ENCODE measurements at places on chromosomes 16 and 17. TPM values are rescaled to one million over a fixed set of nuclear protein-coding genes. Genes with fewer than 3 reads are reported as not detected.

GRCh38 chr17:56548661-56549060 lies 44.8 kb upstream of the NOG start:
- no peak overlapping the region for H3K27ac ChIP-seq
- no peaks in the 10 kb centered on the region for H3K4me1 ChIP-seq
- DNase-seq, result no peak
- no peaks in the 10 kb centered on the region for H3K27me3 ChIP-seq
- no peak overlapping the region for H3K4me3 ChIP-seq
- no peaks in the 10 kb centered on the region for H3K36me3 ChIP-seq

- peak; percentile 47 for DNase-seq
- H3K27me3 ChIP-seq, result no peaks in the 10 kb centered on the region
- peaks cover 23% of the 10 kb centered on the region for H3K4me1 ChIP-seq
- no peak overlapping the region for H3K27ac ChIP-seq
- H3K4me3 ChIP-seq, result no peak overlapping the region
Measured at GRCh38 chr16:12096828-12097522, 120.4 kb downstream of the SNX29 start.

GRCh38 chr17:55458978-55459377 lies 37.3 kb upstream of the MMD start:
- H3K27me3 ChIP-seq, result no peaks in the 10 kb centered on the region
- no peak overlapping the region for H3K4me3 ChIP-seq
- DNase-seq, result no peak
- H3K4me1 ChIP-seq, result peaks cover 2% of the 10 kb centered on the region

GRCh38 chr17:6346156-6346786 lies 88.7 kb downstream of the AIPL1 start:
- H3K27ac ChIP-seq, result no peak overlapping the region
- no peak for DNase-seq
- H3K4me1 ChIP-seq, result no peaks in the 10 kb centered on the region
- no peaks in the 10 kb centered on the region for H3K36me3 ChIP-seq

- H3K4me3 ChIP-seq, result peak overlapping the region; percentile 60
- H3K4me1 ChIP-seq, result peaks cover 21% of the 10 kb centered on the region
- peak overlapping the region; percentile 72 for H3K27ac ChIP-seq
- DNase-seq, result peak; percentile 88
Measured at GRCh38 chr16:67000384-67001351, 12.3 kb downstream of the CES4A start.

- H3K36me3 ChIP-seq, result peaks cover 31% of the 10 kb centered on the region
- H3K27ac ChIP-seq, result peak overlapping the region; percentile 97
- H3K4me3 ChIP-seq, result peak overlapping the region; percentile 72
- peak; percentile 87 for DNase-seq
Measured at GRCh38 chr17:28335959-28336871, 654 bp downstream of the TNFAIP1 start.

DNA sequence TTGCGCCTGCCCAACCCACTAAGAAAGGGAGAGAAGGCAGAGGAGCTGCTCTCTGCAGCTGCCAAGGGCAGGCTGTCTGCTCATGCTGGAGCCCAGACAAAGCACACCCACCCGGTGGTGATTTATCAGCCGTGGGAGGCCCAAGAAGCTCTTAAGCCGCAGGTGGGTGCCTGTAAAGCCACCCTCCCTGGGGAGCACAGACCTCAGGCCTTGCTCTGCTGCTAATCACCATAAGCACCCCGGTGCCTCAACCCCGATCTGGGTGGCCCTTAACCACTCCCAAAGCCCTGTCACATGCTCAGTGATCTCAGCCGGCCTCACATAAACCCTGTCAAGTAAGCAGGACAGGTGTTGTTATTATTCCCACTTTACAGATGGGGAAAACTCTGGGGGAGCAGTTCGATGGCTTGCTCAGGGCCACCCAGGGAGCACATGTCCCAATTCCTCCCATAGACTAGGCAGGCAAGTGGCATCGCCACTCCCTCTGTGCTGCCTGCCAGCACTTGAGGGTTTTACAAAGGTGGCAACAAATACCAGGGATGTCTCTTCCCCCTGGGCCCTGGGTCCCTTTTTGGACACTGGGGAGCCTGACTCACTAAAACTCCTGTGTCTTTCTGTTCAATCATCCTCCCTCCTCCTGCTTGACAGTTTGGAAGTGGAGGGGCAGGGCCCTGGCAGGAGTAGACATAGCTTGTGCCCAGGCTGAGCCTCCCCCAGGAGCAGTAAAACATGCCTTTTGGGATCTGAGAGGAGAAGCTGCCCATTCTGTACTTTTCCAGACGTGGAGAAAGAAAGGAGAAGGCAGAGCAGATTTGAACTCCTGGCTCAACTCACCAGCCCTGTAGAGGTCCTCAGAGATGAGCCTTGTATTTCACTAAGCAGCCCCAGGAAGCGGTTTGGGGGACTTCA lies 299.3 kb downstream of the SOX9 start:
- no peak overlapping the region for H3K4me3 ChIP-seq
- H3K27ac ChIP-seq, result no peak overlapping the region
- no peaks in the 10 kb centered on the region for H3K4me1 ChIP-seq
- peaks cover 3% of the 10 kb centered on the region for H3K27me3 ChIP-seq
- H3K36me3 ChIP-seq, result no peaks in the 10 kb centered on the region

Gene PLEKHH3
- polyA plus RNA-seq, result 16.0 TPM

GRCh38 chr17:19728084-19728495 lies 11.7 kb upstream of the SLC47A2 start:
- no peaks in the 10 kb centered on the region for H3K27me3 ChIP-seq
- H3K36me3 ChIP-seq, result no peaks in the 10 kb centered on the region
- no peak overlapping the region for H3K4me3 ChIP-seq
- H3K27ac ChIP-seq, result peak overlapping the region; percentile 81
- DNase-seq, result peak; percentile 85

DNA sequence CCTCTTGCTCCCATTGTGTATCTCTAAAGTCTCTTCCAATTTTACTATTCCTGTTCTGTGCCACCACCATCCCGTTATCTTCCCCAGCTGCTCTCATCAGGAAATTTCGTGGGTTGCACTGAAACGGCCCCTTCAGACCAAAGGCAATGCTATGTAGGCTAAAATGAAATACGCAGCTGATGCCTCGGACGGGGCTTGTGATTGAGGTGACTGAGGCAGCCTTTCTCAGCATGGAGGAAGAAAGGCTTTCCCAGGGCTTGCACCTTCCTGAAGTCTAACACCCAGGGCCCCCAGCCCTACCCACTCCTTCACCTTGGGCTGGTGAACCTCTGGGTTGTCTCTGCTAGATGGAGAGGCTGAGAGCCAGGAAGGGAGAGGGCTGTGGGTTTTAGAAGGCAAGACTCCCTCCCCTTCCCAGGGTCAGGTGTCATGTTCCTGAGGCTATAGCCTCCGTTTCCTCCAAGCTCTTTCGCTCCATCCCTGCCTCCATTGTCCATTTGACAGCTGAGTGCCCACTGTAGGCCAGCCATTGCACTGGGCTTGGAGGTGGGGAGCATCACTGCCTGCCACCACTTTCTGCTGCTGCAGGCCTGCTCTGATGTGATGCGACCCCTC lies 7.8 kb downstream of the CCDC200 start:
- no peaks in the 10 kb centered on the region for H3K4me1 ChIP-seq
- no peak overlapping the region for H3K4me3 ChIP-seq
- H3K27ac ChIP-seq, result no peak overlapping the region
- peaks cover 34% of the 10 kb centered on the region for H3K36me3 ChIP-seq
- peak; percentile 38 for DNase-seq

- peaks cover 22% of the 10 kb centered on the region for H3K27me3 ChIP-seq
- DNase-seq, result no peak
- no peak overlapping the region for H3K27ac ChIP-seq
- no peaks in the 10 kb centered on the region for H3K4me1 ChIP-seq
- no peaks in the 10 kb centered on the region for H3K36me3 ChIP-seq
Measured at GRCh38 chr17:5895276-5895675, 174.9 kb upstream of the WSCD1 start.

DNA sequence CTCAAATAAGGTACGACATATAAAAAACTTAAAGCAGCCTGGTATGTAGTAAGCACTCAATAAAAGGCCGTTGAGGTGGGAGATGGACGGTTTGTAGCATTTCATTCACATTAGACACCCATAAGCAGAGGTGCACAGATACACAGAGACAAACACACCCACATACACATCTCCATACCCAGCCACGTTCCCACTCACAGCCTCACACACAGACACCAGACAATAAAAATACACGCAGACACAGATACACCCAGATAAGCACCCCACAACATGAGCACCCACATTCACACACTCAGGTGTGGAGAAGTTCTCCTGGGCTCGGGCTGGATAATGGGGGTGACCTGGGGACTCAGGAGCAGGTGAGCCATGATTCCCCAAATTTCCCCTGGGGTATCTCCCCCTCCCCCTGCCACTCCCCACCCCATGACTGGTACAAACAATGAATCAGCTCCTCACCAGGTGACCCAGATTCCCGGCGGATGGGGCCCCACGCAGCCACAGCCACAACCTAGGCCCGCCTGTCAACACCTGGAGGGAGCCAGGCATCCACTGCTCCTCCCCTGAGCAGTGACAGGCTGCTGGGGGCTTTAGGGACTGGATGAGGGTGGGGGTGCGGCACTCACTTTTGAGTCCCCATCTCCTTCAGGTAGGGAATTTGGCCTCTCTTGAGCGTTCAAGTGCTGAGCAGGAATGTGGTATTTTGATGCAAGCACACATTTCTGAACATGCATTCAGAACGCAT lies 2.7 kb downstream of the DLX3 start:
- no peak overlapping the region for H3K4me3 ChIP-seq
- H3K27me3 ChIP-seq, result peaks cover 5% of the 10 kb centered on the region
- no peak overlapping the region for H3K27ac ChIP-seq
- H3K36me3 ChIP-seq, result no peaks in the 10 kb centered on the region

- no peak for DNase-seq
- no peak overlapping the region for H3K27ac ChIP-seq
- H3K4me1 ChIP-seq, result peaks cover 43% of the 10 kb centered on the region
Measured at GRCh38 chr16:56198006-56198754, 6.9 kb downstream of the GNAO1 start.

Gene NATD1
- 1.3 TPM for polyA plus RNA-seq

- no peak for DNase-seq
- H3K27ac ChIP-seq, result no peak overlapping the region
- H3K36me3 ChIP-seq, result no peaks in the 10 kb centered on the region
Measured at GRCh38 chr17:59346876-59347407, 15.5 kb downstream of the YPEL2 start.

DNA sequence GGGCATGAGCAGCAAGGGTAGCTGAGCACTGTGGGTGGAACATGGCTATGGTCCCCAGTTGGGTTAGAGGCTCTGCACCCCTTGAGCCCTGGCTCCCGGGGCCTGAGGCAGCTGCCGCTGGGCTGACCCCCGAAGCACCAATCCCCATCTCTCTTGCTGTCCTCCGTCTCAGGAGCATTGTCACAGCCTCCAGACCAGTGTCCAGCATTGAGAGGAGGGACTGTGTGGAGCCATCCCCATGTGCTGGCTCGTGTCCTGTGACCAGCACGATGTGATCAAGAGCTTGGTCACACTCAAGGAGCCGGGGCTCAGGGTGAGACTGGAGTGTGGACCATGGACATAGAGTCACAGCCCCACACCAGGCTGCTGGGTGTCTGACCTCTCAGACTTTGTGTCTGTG lies 2.9 kb downstream of the SMTNL2 start:
- no peaks in the 10 kb centered on the region for H3K36me3 ChIP-seq
- H3K27me3 ChIP-seq, result peaks cover 19% of the 10 kb centered on the region
- H3K4me3 ChIP-seq, result no peak overlapping the region
- no peak overlapping the region for H3K27ac ChIP-seq
- H3K4me1 ChIP-seq, result peaks cover 14% of the 10 kb centered on the region

Gene HSD17B2
- 0.13 TPM for polyA plus RNA-seq

DNA sequence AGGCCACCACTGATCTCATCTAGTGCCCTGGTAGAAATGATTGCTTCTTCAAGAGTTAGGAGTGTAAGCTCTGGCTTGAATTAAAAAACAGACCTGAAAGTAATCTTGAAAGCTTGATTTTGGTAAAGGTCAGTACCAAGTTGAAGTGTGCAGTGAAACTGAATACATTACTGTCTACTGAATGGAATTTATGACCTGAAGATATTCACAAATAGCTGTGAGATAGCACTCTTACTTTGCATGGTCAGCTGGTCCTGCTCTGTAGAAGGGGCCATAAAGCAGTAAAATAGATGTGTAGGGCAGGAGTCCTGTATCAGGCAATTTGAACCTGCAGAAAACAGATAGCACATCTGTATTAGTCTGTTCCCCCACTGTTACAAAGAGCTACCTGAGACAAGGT lies 78.6 kb downstream of the MYH13 start:
- DNase-seq, result no peak
- no peak overlapping the region for H3K27ac ChIP-seq
- peaks cover 4% of the 10 kb centered on the region for H3K4me1 ChIP-seq
- no peak overlapping the region for H3K4me3 ChIP-seq
- no peaks in the 10 kb centered on the region for H3K36me3 ChIP-seq
- no peaks in the 10 kb centered on the region for H3K27me3 ChIP-seq

GRCh38 chr17:77248216-77249114 lies 107.7 kb downstream of the SEC14L1 start:
- DNase-seq, result no peak
- H3K4me3 ChIP-seq, result no peak overlapping the region
- no peak overlapping the region for H3K27ac ChIP-seq
- no peaks in the 10 kb centered on the region for H3K36me3 ChIP-seq

DNA sequence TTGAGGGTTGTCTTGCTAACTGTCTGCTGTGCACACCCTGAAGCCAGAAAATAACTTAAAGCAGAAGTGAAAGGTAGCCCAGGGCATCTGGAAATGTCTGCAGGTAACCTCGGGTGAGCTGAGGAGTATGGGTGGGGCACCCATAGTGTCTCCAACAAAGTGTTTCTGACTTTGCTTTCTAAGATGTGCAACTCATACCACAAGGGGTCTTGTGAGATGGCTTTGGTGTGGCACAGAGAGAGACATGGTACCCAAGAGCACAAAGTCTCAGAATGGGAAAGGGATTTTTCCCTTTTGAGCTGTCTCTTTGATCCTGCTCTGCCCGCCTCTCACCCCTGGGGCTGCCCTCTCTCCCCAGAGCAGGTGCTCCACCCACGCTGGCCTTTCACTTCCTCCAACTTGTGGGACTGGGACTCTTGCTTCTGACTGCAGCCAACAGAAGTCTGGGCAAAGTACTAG lies 6.9 kb downstream of the CHD9 start:
- peak overlapping the region; percentile 79 for H3K27ac ChIP-seq
- DNase-seq, result peak; percentile 89
- no peaks in the 10 kb centered on the region for H3K36me3 ChIP-seq
- no peaks in the 10 kb centered on the region for H3K27me3 ChIP-seq
- H3K4me1 ChIP-seq, result peaks cover 88% of the 10 kb centered on the region
- H3K4me3 ChIP-seq, result no peak overlapping the region

GRCh38 chr17:34178092-34178491 lies 77.0 kb upstream of the CCL2 start:
- no peaks in the 10 kb centered on the region for H3K36me3 ChIP-seq
- H3K27ac ChIP-seq, result no peak overlapping the region
- no peak for DNase-seq
- peaks cover 11% of the 10 kb centered on the region for H3K4me1 ChIP-seq
- H3K27me3 ChIP-seq, result no peaks in the 10 kb centered on the region

DNA sequence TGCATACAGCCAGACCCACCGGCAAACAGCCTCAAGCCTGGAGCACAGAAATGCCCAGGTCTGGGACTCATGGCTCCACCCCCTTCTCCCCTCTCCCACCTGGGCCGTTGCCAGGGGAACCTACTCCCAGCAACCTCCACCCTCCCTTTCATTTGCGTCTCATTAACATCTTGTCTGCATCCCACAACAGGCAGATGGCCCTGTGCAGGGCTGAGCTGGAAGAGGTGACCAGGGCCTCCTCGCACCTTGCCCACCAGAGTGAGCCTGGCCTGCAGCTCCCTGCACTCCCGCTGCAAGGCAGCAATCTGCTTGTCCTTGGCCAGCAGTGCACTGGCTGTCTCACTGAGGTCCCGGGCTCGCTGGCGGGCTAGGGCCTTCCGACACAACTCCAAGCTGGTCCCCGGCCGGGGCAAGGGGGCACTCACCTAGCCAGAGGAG lies 3.3 kb downstream of the TSPOAP1 start:
- peaks cover 58% of the 10 kb centered on the region for H3K4me1 ChIP-seq
- H3K36me3 ChIP-seq, result peaks cover 24% of the 10 kb centered on the region
- H3K4me3 ChIP-seq, result no peak overlapping the region

Gene SYCE1L
- 7.0 TPM for polyA plus RNA-seq

GRCh38 chr17:36869441-36869840 lies 67.8 kb upstream of the LHX1 start:
- H3K36me3 ChIP-seq, result no peaks in the 10 kb centered on the region
- H3K27ac ChIP-seq, result no peak overlapping the region
